Neural crest cell (in vitro differentiated cells): ENCODE measurements at places on chromosomes 5 and 9. TPM values are rescaled to one million over a fixed set of nuclear protein-coding genes. Genes with fewer than 3 reads are reported as not detected.

LOX gene
- 1.2 and 1.4 TPM in 2 replicates for total RNA-seq

TLX3 gene
- total RNA-seq, result 0.51 and 0.52 TPM in 2 replicates

UBE2B gene
- 52.3 and 76.4 TPM in 2 replicates for total RNA-seq

DNA sequence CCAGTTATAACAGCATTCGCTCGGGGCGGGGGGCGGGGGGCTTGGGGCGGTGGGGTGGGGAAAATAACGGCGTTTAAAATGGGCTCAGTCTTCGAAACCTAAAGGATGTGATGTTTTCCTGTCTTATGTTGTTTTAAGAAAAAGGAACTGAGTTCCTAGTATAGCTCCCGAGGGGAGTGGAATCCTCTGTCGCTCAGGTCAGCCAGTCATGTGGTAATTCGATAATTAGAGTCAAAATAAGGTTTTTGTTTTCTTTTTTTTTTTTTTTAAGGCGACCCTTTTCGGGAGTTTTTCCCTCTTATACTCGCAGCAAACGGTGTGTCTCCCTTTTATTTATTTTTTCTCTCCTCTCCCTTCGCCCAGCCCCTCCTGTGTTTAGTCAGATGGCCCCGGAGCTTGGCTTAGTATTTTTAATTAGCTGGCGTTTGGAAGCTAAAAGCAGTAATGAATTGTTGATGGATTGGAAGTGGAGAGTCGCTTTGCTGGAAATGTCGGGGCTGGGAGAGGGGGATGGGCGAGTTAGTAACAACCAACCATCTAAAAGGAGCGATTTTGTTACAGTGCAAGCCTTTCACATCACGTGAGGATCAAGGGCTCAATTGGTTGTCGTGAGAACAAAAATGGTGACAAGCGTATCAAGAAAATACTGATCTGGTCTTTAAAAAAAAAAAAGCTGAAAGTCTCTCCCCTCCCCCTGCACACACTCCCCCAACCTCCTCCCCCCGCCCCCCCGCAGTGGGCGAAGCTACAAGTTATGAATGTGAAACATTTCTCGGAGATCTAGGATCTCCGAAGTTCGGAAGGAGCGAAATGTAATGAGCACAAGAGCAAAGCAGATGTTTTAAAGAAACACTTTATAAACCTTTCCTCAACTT lies 714 bp upstream of the ZNF608 start:
- no peak overlapping the region for H3K4me3 ChIP-seq
- H3K36me3 ChIP-seq, result peaks cover 3% of the 10 kb centered on the region
- H3K27ac ChIP-seq, result no peak overlapping the region
- peaks cover 37% of the 10 kb centered on the region for H3K4me1 ChIP-seq
- peak; percentile 71 for DNase-seq

GRCh38 chr5:6572086-6572824 lies 60.6 kb downstream of the NSUN2 start:
- H3K4me3 ChIP-seq, result no peak overlapping the region
- H3K27ac ChIP-seq, result no peak overlapping the region
- DNase-seq, result no peak

- H3K27ac ChIP-seq, result no peak overlapping the region
- no peaks in the 10 kb centered on the region for H3K36me3 ChIP-seq
- DNase-seq, result no peak
- H3K27me3 ChIP-seq, result no peaks in the 10 kb centered on the region
Observed at GRCh38 chr5:4720831-4721230, 419.3 kb upstream of the ADAMTS16 start.

GRCh38 chr5:168969326-168969886 lies 331.5 kb downstream of the SLIT3 start:
- peaks cover 9% of the 10 kb centered on the region for H3K27me3 ChIP-seq
- H3K4me3 ChIP-seq, result no peak overlapping the region
- DNase-seq, result no peak
- H3K36me3 ChIP-seq, result no peaks in the 10 kb centered on the region

DNA sequence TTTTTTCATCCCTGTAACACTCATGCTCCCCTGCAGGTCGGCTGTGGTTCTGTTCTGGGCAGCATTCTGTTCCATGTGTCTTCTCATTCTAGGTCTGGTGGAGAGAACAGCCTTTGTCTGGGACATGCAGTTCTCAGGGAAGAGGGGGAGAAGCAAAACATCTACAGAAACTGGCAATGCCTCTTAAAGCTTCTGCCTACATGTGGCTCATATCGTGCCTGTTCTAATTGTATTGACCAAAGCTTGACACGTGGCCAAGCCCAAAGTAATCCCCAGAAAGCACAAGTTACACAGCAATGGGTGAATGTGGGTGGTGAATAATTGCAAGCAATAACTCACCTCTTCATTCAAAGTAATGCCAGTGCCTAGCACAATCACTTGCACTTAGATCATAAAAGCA lies 218.2 kb upstream of the IL12B start:
- peaks cover 4% of the 10 kb centered on the region for H3K36me3 ChIP-seq
- no peak overlapping the region for H3K4me3 ChIP-seq
- H3K27me3 ChIP-seq, result no peaks in the 10 kb centered on the region

GRCh38 chr9:113503131-113503541 lies 39.6 kb downstream of the RGS3 start:
- H3K4me3 ChIP-seq, result peak overlapping the region; percentile 10
- H3K36me3 ChIP-seq, result no peaks in the 10 kb centered on the region
- no peak for DNase-seq
- peak overlapping the region; percentile 27 for H3K27ac ChIP-seq
- H3K4me1 ChIP-seq, result peaks cover 74% of the 10 kb centered on the region

- no peak overlapping the region for H3K27ac ChIP-seq
- H3K4me3 ChIP-seq, result no peak overlapping the region
- H3K4me1 ChIP-seq, result peaks cover 7% of the 10 kb centered on the region
- H3K27me3 ChIP-seq, result no peaks in the 10 kb centered on the region
Observed at GRCh38 chr9:14812806-14813205, 90.3 kb upstream of the CER1 start.

DNA sequence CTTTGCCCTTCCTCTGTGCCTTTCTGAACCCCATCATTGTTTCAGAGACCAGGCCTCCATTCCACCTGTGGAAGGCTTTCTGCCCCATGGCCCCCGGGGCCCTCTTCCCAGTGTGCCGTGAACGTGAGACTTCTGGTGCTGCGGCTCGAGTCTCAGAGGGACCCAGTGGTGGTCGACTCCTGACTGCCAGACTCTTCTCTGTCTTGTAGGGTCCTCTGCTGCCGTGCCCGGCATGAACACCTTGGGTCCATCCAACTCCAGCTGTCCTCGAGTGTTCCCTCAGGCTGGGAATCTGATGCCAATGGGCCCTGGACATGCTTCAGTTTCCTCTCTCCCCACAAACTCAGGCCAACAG lies 20.1 kb upstream of the LTC4S start:
- no peaks in the 10 kb centered on the region for H3K27me3 ChIP-seq
- H3K36me3 ChIP-seq, result peaks cover 17% of the 10 kb centered on the region
- no peak overlapping the region for H3K27ac ChIP-seq
- DNase-seq, result no peak
- H3K4me3 ChIP-seq, result no peak overlapping the region
- no peaks in the 10 kb centered on the region for H3K4me1 ChIP-seq

DNA sequence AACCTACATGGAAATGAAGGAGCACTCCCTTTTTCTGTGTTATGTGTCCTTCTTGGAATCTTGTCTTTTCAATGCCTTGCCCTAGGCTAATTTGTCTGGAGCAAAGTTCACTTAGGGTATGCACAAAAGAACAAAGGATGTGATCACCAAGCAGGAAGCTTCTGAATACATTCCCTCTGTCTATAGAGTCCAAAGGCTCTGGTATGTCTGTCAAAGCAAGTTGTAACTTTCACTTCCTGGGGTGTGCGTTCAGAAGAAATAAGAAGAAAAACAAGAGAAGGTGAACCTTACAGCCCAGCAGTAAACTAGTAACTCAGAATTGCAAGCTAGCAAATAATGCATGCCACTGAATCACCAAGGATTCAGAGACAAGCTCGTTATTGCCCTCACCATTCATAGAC lies 31.7 kb upstream of the CDH6 start:
- H3K4me1 ChIP-seq, result peaks cover 72% of the 10 kb centered on the region
- peak overlapping the region; percentile 22 for H3K4me3 ChIP-seq
- peaks cover 65% of the 10 kb centered on the region for H3K27me3 ChIP-seq
- peak overlapping the region; percentile 1 for H3K27ac ChIP-seq
- peak; percentile 19 for DNase-seq
- no peaks in the 10 kb centered on the region for H3K36me3 ChIP-seq

- no peak for DNase-seq
- H3K27me3 ChIP-seq, result no peaks in the 10 kb centered on the region
- no peaks in the 10 kb centered on the region for H3K36me3 ChIP-seq
- H3K27ac ChIP-seq, result no peak overlapping the region
Observed at GRCh38 chr9:129270903-129271431, 92.9 kb upstream of the IER5L start.

- no peak for DNase-seq
- H3K4me1 ChIP-seq, result peaks cover 9% of the 10 kb centered on the region
- no peaks in the 10 kb centered on the region for H3K27me3 ChIP-seq
- no peaks in the 10 kb centered on the region for H3K36me3 ChIP-seq
Observed at GRCh38 chr5:167900340-167900935, 391.0 kb upstream of the WWC1 start.
